ENCODE measurements at places on chromosomes 11 and 22. TPM values are rescaled to one million over a fixed set of nuclear protein-coding genes. Genes with fewer than 3 reads are reported as not detected.

- DNase-seq, result no peak
These were observed 158.7 kb downstream of the ST3GAL4 start for GRCh38 chr11:126514061-126514693.

DNA sequence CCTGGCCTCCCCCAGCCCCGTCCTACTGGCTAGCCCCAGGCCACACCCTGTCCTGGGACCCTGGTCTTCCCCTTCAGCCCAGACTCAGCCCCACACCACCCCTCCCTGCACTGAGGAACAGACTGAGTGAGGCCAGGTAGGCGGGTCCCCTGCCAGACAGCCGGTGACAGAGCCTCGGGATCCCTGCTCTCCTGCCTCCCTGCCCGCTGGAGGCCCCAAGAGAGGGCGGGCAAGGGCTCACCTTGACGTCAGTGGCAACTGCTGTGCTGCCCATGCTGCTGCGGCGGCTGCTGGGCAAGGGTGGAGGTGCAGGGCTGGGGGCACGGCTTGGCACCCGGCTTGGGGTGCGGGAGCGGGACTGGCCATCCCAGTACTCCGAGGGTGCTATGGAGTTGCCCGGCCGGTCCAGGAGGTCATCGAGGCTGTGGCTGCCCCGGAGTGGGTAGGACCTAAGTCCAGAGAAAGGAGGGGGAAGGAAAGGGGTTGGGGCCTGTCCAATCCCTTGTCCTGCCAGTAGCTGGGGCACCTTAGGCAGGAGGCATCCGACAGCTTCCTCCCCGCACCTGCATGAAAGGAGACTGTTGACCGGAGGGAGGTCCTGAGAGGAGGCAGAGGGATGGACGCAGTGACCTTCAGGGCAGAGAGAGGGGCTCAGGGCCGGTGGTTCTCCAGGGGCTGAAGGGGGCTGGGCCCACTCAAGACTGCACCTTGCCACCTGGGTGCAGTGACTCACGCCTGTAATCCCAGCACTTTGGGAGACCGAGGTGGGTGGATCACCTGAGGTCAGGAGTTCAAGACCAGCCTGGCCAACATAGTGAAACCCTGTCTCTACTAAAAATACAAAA lies 2.2 kb upstream of the SLC16A8 start:
- DNase-seq, result peak; percentile 46

GRCh38 chr11:126694065-126694625 lies 306.4 kb downstream of the KIRREL3 start:
- DNase-seq, result no peak

DNA sequence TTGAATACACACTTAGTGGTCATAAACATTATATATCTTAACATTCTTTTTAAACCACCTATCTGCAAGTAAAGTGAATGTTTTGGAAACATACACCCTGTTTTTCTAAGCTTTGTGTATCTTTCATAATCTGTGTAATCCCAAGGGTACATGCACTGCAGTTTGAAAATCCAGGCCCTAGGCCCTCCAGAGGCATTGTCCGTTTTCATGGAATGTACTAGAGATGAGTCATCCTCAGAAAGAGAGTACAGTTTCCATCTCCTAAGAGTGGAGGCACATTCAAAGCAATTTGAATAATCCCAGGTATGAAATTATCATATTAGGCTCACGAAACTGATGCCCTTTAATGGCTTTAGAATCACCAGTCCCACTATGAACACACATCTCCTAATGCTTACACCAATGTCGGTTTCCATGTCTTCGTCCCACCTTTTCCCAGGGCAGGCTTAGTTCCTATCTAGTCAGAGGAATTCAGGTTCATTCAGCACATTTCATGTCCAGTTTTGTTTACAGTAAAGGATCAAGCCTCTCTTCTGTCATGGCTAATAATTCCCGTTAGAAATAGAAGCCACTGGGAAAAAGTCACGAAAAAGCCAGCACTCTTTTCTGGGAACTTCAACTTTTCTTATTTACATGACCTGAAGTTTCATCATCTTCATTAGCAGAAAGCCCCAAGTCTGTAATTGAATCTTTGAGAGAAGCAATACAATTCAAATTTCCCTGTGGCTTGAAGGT lies 39.5 kb upstream of the CD44 start:
- no peak for DNase-seq

- peak; percentile 59 for DNase-seq
These were observed 429 bp downstream of the VEGFB start for GRCh38 chr11:64234647-64235379.

DNA sequence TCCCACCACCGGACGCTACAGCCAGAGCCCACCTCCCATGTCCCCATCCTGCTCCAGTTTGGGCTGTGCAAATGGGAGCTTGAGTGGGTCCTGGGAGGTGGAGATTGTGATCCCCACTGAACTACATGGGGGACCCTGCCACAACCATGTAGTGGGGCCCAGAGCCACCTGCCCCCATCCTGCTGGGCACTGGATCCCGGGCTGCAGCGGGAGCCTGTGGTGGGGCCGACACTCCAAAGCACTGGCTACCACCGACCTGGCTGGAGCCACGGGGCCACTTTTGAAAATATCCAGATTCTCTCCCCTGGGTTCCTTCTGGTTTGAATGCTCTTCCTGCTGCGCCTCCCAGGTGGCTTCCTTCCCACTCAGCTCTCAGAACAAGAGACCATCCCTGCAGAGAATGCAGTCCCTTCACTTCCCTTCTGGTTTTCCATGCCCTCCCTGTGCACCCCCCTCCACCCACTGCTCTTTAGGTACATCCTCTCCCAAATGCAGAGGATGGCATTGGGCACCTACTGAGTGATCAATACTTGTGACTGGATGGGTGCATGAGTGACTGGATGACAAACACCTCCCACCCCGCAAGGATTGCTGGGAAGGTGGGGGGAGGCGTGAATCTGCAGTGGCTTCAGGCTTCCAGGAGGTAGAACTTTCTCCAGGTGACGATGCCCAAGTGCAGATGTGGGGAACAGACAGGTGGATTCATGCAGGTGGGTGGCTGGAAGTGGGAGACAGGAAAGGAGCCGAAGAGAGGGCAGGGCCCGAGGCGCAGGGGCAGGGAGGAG lies 846 bp upstream of the UNC93B1 start:
- no peak for DNase-seq

DNA sequence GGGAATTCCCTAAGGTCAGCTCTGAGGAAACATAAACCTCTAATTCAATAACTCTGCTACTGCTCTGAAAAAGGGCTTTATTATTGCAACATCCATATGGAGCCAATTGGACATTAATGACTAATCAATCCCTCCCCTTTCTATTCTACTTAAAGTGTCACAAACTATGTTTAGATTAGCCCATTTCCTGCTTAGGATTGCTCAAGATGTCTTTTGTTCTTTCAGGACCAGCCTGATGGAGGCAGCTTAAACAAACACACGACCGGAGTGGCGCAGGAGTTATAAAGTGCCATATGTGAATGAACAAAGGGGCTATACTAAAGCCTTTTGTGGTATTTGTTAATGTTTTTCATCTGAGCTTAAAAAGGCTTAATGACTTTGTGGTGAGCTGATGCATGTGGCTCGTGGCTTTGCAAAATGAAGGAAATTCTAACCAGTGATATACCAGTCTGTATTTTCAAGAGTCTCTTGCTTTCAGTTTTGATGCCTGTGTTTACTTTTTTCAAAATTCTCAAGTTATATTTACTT lies 354.4 kb downstream of the SOX6 start:
- DNase-seq, result no peak

- peak; percentile 67 for DNase-seq
These were observed 4.7 kb downstream of the CSDC2 start for GRCh38 chr22:41565403-41566054.

GRCh38 chr11:82981852-82982251 lies 80.3 kb downstream of the DDIAS start:
- no peak for DNase-seq

GRCh38 chr11:10633261-10633660 lies 60.3 kb downstream of the IRAG1 start:
- DNase-seq, result no peak

DNA sequence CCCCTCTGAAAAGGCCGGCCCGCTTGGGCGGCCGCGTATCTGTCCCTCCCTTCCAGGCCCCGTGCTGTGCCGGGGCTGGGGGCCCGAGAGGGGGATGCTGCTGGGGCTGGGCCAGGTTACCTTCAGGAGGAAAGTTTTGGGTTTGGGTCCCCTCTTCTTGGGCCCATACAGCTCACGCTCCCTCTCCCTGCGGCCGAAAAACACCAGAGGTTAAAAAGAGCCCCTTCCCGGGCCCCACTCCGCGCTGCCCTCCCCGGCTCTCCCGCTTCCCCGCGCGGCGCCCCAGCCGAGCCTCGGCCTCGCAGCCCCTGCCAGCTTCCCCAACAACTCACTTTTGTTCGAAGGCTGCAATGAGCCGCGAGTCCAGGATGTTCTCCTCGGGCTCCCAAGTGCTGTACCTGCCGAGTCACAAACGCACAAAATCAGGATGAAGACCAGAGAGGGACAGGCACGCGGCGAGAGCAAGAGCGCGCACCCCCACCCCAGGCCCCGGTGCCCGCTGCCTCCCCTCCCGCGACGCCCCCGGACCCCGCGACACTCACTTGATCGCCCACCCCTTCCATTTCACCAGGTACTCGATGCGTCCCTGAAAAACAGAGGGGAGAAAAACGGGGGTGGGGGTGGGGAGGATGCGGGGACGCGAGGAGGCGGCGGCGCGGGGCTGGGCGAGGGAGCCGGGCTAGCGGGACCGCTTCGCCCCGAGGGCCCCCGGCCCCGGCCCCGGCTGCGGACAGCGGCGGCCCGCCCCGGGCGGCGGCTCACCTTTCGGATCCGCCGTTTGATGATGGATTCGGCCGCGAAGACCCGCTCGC lies 450 bp downstream of the CBX6 start:
- DNase-seq, result no peak

DNA sequence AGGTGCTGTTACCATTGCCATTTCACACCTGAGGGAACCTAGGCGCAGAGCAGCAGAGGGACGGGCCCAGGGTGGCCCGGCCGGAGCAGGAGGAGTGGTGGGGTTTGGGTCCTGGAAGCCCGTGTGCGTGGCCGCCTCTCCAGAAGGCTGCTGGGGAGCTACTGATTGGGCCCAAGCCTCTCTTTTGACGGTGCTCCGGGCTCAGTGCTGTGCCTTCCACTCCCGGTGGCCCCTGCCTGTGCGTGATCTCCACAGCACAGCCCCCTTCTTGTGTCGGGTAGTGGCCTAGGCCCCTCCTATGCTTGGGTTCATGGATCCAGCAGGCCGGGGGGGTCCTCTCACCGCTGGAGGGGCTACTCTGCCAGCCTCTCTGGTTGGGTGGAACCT lies 41.0 kb downstream of the SMIM38 start:
- DNase-seq, result no peak

- no peak for DNase-seq
These were observed 43.0 kb downstream of the KREMEN1 start for GRCh38 chr22:29115682-29116288.

The TRIM49 gene
- not detected for polyA plus RNA-seq

The CBLIF gene
- polyA plus RNA-seq, result not detected

The P2RY2 gene
- 20.0 TPM for polyA plus RNA-seq

The OR51B5 gene
- polyA plus RNA-seq, result not detected

The CLDN5 gene
- polyA plus RNA-seq, result 77.7 TPM

The C11orf97 gene
- polyA plus RNA-seq, result not detected
